ENCODE measurements at places on chromosomes 7 and 10.

DNA sequence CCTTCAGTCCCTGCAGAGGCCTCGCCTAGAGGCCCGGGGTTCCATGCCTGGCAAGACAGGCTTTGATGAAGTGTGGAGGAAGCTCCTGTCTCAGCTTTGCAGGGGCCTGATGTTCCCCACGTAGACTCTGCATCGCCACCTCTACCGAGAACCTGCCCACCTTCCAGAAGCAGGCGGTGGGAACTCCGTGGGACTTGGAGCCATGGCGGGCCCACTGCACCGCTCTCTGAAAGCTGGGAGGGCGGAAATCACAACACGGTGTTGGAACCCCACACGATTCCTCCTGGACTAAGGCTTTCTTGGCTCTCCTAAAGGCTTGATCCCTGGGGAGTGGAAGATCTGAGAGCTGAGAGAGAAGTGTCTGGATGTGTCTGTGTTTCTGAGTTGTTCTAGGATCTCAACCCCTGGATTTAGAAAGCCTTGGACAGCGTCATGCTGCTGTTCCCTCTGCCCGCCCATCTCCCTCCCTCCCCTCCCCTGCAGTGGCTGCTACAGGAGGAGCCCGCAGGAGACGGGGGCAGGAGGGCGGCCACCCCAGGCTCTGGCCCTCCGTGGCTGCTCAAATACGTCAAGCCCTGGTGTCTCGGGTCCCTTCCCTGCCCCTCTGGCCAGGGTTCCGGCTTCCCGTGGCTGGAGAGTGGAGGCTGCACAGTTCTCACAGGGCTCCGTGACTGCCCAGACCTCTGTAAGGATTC, 79.7 kb downstream of the VIPR2 start:
- DNase-seq: no peak

DNA sequence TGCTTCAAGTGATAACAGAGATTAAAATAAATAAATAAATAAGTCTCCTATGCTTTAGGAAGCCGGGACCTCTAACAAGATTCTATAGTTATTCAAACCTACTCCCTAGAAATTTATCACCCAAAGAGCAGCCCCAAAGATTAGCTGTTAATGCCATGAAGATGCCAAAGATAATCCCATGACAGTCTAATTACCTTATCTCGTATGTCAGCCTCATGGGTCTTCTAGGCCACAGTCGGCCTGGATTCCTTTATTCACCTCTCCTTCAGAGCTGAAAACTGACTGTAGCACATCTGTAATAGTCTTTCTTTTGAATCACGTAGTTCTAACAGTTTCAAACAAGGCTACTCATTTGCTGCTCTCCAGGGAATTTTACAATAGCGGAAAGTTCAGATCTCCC, 24.2 kb downstream of the COL1A2 start:
- no peak for DNase-seq

GRCh38 chr7:43590862-43591557, 8.1 kb downstream of the STK17A start:
- no peak for DNase-seq

- DNase-seq: no peak
These were observed 146.2 kb downstream of the SPAG6 start for GRCh38 chr10:22491480-22491879.

DNA sequence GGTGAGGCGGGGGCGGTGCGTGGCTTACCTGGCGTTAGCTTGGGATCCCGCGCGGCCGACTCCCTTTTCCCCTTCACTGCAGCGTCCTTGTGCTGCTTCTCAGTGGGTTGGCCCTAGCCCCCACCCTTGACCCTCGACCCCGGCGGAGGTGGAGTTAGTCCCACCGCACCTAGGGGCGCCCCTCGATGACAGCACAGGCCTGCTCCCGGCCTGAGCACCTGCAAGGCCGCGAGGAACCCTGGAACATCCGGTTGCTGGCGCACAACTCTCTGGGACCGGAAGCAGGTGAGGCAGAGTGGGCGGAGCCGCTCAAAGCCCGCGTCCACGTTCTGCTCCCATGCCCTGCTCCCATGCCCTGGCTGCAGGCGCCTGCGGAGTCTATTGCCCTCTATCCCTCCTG, 266.9 kb downstream of the USP6NL start:
- DNase-seq: no peak

GRCh38 chr7:155576416-155576815, 30.1 kb upstream of the CNPY1 start:
- DNase-seq: no peak

DNA sequence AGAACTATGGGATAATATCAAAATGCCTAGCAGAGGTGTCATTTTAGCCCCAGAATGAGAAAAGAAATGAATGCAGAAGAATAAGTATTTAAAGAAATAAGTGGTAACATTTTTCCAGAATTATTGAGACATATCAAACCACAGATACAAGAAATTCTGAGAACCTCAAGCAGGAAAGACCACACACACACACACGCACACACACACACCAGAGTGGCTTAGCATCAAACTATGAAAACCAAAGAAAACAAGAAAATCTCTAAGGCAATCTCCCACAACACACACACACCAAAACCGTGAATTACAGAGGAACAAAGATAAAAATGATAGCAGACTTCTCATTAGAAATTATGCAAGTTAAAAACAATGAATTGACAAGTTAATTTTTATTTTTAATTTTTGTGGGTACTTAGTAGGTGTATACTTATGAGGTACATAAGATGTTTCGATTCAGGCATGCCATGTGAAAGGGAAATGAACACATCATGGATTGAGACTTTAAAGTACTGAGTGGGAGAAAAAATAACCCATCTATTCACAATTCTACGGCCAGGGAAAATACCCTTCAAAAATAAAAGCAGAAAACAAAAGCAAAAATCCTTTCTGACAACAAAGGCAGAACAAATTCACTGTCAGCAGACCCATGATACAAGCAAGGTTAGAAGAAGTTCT, 14.6 kb downstream of the PPIF start:
- DNase-seq: no peak

DNA sequence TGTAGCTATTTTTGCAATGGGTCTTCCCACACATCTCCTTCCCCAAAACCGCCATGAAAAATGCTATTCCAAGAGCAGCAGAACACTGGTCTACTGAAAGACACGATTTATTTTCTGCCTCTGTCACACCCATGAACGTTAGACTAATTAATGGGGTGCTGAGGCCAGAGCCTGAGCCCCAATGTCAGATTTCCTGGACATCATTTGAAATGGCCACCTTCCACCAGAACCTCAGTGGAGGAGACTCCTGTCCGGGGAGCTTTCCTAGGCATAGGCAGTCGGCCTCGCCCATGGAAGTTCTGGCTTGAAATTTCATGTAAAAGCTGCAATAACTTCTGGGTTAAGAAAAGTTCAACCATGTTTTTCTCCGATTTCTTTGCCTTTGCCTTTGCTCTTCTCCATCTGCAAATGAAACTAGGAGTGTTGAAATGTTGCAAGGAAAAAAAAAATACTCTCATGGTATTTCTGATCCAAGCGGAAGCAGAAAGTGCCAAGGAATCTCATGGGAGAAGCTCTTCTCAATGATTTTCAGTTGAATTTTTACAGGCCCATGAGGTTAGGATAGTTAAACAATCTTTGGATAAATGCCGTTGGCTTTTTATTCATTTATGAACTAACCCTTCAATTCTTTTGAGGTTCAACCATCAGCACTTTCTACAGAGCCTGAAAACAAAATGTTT, 570.8 kb upstream of the MGMT start:
- DNase-seq: no peak

DNA sequence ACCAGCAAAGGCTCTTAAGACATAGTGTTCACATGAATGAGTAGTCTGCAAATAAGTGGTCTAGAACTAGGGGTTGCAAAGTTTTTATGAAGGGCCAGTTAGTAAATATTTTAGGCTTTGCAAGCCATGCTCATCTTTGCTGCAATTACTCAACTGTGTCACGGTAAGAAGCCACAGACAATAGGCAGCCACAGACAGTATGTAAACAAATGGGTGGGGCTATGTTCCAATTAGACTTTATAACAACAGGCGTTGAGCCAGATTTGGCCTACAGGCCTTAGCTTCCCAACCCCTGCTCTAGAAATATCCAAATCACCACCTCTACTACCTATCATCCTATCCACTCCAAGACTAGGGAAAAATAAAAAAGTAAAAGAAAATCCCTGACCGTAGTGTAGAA, 9.2 kb downstream of the IKZF5 start:
- no peak for DNase-seq
